NCI-H748 treated with DMSO at 0.1 percent for 48 hours (cell line): ENCODE measurements at places on chromosomes 1 and 21.

DNA sequence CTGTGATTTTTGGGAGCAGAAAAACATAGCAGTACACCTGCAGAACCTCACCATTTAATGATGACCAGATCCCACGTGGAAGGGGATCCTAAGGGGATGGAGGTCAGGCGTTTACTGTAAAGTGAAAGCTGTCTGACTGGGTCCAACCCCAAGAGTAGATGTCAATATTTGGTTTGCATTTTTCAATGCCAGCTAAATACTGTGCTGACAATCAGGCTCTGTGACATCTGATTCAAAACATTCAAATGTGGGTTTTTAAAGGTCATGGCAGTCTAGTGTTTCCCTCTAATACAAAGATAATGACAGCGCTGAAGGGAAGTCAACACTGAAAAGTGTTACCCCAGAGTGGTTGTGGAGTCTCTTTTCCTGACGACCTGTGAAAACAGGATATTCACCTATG lies 68.1 kb downstream of the SPAG17 start:
- DNase-seq: peak; percentile 98

DNA sequence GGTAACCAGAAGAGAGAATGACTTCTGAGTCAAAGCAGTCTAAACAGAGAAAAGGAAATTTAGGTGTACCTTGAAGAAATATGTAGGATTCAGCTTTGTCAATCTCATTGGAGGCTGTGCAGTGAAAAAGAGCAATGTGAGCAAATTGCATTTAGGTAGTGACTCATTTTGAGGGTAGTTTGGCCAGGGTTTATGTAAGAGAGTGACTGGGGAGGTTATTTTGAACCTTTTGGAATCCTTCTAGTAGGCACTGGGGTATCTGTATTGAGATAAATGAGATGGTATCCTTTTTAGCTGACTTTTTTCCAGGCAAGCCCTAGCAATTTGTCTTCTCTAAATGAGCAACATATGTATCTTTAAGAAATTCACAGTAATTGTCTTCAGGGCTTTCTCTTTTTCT lies 95.9 kb downstream of the DISP1 start:
- no peak for DNase-seq

DNA sequence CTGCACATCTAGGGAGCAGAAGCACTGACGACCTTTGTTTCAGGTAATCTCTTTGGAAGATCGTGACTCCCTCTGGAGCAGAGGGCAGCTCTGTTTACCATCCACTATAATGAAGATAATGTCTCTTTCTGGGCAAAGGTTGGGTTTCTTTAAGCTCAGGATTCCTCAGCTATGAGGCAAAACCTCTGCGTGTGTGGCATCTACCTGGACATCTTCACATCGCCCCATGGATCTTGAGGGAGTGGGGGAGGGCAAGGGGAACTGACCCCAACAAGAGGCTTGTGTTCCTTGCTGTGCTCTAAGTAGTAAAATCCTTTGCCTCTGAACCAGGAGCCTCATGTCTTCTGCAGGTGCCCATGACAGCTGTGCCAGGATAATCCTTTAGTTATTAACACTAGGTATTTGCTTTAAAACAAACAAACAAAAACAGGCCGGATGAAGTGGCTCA lies 19.6 kb downstream of the SPATA45 start:
- no peak for DNase-seq

GRCh38 chr1:156689035-156689952 lies 12.1 kb upstream of the NES start:
- DNase-seq: peak; percentile 66

GRCh38 chr1:164619006-164619784 lies 60.2 kb downstream of the PBX1 start:
- DNase-seq: peak; percentile 90

DNA sequence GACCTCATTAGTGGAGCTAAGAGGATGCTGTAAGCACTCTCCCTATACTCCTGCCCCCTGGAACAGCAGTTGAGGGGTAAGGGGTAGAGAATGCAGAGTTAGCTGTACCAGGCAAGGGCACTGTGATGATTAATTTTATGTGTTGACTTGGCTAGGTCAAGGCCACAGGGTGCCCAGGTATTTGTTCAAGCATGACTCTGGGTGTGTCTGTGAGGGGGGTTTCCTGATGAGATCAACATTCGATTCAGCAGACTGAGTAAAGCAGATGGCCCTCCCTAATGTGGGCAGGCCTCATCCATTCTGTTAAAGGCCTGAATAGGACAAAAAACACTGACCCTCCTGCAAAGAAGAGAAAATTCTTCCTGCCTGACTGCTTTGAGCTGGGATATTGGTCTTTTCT lies 110.8 kb downstream of the KCND3 start:
- DNase-seq: no peak

DNA sequence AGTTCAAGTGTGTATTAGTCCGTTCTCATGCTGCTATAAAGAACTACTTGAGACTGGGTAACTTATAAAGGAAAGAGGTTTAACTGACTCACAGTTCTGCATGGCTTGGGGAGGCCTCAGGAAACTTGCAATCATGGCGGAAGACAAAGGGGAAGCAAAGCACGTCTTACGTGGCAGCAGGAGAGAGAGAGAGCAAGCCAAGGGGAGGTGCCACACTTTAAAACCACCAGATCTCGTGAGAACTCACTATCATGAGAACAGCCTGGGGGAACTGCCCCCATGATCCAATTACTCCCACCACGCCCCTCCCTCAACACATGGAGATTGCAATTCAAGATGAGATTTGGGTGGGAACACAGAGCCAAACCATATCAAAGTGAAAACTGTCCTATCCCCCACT lies 4.1 kb upstream of the MIS18A start:
- no peak for DNase-seq

DNA sequence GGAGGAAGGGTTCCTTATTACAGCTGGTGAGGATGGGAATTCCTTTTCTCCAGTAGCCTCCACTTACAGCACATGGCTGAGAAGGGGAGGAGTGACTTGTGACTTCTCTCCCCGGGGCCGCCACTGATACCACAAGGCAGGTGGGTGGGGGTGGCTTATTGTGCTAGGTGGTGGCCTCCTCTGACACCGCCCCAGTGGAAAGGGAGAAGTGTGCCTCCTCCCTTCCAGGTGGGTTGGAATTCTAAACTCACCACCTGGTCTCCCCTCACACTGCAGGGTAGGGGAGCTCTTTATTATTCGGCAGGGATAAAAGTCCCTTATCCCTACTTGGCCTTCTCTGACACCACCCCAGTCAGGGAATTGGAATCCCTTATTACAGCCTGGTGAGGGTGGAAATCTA lies 89.5 kb downstream of the CCDC30 start:
- DNase-seq: no peak

- no peak for DNase-seq
These were observed 56.5 kb downstream of the GALNT2 start for GRCh38 chr1:230123280-230124185.

GRCh38 chr21:41953249-41953830 lies 478 bp downstream of the C2CD2 start:
- DNase-seq: no peak

DNA sequence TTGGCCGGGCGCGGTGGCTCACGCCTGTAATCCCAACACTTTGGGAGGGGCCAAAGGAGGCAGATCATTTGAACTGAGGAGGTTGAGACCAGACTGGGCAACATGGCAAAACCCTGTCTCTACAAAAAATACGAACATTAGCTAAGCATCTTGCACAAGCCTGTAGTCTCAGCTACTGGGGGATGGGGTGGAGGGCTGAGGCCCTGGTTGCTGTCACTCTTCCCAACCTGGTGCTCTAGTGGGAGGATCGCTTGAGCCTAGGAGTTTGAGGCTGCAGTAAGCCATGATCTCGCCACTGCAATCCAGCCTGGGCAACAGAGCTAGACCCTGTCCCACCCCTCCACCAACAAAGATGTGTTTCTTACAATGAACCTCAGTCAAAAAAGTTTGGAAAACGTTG lies 2.8 kb downstream of the PHGDH start:
- DNase-seq: no peak
